HepG2 (cell line): ENCODE measurements at places on chromosomes 6 and 20. TPM values are rescaled to one million over a fixed set of nuclear protein-coding genes. Genes with fewer than 3 reads are reported as not detected.
A peak's percentile ranks its signal among the peaks of the same experiment; 100 is the strongest.

- no peak for DNase-seq
Observed at GRCh38 chr6:158377860-158378259, 65.6 kb downstream of the TULP4 start.

DNA sequence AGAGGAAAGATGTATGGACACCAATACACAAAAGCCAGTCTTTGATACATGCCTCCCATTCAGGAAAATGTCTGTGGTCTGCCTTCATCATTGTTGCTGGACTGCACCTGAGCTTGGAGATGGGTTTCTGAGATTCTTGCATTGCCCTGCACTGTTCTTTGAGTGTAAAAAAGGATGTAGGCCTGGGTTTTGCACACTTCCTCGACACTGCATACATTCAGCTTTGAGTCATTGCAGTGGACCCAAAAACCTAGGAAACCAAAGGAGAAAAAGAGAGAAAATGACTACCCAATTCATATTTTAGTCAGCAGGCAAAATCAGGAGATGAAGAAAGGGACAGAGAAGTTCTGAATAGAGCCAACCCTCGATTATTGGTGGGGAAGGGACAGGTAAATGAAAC is 9.0 kb downstream of the TOMM6 start:
- no peak for DNase-seq

- DNase-seq: no peak
Observed at GRCh38 chr6:162653808-162654207, 73.8 kb downstream of the PRKN start.

DNA sequence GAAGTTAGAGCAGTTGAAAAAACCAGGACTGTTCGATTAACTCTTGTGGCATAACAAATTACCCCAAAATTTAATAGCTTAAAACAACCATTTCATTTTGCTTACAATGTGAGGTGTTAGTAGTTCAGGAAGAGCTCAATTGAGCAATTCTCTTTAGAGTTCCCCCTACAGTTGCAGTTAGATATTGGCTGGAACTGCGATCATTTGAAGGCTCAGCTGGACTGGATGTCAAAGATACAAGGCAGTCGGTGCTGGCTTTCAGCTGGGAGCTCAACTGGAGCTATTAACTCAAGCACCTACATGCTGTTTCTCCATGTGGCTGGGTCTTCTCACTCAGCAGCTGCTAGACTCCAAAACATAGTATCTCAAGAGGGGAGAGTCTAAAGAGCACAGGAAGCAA is 96.0 kb upstream of the LOC128125822 start:
- DNase-seq: peak; percentile 60

DNA sequence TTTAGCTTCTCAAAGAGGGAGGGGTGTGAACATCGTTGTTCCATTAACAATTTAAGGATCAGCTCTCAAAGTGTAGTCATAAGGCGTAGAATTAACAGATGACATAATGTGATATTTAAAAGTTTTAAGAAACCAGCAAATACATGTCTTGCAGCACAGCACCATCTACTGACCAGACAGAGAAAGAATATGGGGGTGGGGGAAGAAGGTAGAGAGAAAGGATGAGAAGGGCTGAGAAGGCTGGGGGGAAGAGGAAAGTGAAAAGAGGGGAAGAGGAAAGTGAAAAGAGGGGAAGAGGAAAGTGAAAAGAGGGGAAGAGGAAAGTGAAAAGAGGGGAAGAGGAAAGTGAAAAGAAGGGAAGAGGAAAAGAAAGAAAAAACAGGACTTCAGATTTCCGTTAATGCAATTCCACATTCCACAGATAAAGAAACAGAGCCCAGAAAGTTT is 80.9 kb downstream of the HAO1 start:
- DNase-seq: peak; percentile 47

DNA sequence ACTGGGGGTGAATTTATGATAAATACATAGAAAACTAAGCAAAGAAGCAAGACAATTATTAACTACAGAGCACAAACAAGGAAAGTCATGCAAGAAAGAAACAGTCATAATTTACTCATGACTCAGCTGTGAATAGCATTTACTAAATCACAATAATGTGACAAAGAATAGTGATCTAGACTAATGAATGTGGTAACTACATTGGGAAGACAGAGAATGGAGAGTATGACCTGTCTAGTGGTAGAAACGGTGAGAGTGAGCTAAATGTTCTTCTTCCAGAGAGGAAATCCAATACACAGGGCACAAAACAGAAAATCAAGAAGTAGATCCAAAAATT is 153.5 kb upstream of the DST start:
- DNase-seq: no peak

GRCh38 chr20:34791289-34792020 is 34.0 kb downstream of the NCOA6 start:
- DNase-seq: no peak

- no peak for DNase-seq
Observed at GRCh38 chr6:134020543-134020942, 31.9 kb downstream of the SLC2A12 start.

DNA sequence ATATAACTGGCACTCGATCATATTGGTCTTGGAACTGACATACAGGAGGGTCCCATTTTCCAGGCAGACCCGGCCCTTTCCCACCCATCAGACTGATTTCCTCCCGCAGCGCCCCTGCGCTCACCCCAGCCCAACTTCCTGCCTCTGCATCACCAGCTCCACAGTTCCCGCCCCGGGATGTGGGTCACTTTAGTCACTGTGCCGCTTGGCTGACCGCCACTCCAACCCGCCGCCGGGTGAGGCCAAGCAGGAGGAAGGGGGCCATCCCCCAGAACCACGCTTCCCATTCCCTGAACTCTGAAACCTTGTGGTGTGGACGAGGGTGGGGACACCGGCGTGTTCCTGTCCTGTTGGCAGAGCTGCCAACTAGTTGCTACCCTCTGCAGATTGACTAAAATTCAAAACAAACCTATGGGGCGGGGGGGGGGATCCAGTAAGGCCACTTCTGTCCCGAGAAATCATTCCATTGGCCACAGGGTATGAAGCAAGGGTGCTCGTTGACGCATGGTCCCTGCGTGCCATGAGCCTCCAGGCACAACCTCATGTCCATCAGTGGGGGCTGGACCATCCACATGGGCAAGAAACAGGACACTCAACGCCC is 12.3 kb downstream of the TGM2 start:
- no peak for DNase-seq

GRCh38 chr20:45892828-45893500 is 1.8 kb downstream of the CTSA start:
- DNase-seq: no peak

- DNase-seq: no peak
Observed at GRCh38 chr6:44203955-44204354, 12.8 kb upstream of the MYMX start.

DNA sequence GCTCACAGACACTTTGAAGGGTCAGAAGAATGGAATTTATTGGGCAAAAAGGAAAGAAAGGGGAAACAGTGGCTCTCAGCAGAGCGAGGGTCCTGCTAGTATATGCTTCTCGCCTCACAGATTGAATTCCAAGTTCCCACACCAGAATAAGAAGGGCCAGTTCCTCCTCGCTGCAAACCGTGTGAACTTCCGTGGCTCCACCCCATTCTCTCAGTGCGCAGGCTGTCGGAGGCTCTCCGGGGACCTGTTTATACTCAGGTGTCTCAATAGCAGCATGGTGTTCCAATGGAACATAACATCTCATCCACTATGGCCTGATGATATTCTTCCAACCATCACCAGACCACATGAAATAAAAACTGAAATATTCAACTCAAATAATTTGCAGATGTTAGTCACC is 4.6 kb downstream of the SAMD3 start:
- no peak for DNase-seq

DNA sequence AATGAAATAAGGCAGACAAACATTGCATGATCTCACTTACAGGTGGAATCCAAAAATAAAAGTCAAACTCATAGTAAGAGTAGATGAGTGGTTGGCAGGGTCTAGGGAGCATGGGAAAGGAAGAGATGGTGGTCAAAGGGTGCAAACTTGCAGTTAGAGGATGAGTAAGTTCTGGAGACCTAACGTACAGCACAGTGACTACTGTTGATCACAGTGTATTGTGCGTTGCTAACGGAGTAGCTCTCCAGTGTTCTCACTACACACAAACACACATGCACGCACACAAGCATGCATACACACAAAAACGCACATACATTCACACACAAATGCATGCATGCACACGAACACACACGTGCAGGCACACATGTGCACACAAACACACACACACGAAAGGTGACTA is 54.9 kb downstream of the LY86 start:
- DNase-seq: no peak

DNA sequence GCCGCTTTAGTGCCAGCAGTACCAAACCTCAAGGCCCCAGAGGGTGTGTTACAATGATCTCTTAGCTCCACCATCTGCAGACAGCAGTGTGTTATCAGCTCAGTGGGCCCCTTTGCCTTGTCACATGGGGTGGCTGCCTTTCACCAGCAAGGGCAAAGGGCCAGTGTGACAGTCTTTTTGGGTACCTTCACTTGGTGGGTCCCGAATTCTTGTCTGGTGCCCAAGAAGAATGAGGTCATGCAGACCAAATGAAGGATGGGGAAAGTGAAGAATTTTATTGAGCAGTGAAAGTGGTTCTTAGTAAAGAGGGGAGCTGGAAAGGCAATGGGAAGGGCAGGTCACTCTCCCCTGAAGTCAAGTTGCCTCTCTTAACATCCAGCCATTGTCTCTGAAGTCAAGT is 2.9 kb upstream of the SMIM28 start:
- DNase-seq: no peak

DNA sequence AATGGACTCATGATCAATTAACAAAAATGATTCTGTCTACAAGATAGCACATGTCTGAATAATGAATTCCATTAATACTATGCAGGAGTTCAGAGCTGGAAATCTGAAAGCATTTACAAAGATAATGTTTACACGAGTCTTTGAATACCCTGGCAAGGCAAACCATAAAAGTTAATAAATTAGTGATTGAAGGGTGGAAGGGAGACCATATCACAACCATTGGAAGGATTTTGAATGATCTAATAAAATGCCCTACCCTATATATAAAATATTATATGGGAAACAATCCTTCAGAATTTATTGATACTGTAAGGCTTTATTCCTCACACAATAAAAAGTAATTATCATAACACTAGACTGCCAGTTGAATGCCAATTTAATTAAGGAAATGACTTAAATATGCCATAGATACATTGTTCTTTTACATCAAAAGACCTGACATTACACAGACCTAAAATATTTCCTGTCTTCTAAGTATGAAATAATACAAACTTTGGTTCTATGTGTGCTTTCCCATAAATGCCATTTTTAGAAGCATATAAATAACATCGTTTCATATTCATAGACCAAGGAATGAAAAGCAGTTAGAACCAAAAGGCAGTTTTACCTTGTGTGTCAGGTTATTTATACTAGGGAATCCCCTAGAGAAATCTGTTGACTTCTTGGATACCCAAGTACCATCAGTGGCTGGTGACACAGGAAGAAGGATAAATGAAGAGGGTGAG is 249.2 kb upstream of the MARCKS start:
- DNase-seq: no peak

GRCh38 chr6:166610069-166610468 is 17.0 kb downstream of the RPS6KA2 start:
- no peak for DNase-seq

DNA sequence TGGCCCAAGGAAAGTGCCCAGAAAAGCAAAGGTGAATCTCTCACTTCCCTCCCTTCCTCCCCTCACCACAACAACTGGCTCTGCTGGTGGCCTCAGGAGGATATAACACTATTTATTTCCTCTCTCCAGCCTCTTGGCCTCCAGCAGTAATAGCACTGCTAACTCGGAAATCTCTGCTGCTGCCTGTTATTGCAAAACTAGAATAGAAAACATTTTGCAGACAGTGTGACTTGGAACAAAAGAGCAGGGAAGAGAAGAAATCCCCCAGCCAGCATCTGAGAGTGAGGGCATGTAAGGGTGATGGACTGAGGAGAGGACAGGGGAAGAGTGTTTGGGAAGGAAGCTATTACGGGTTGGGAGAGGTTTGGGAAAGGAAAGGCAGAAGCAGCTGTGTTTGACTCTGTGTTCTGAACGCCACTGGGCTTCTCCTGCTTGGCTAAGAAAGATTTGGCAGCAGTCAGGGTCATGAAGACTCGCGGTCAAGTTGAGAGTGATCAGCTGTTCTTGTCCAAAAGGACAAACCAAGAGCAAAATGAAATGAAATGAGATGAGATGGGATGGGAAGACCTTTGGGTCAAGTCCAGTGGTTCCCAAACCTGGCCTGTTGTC is 81.0 kb upstream of the SNX9 start:
- DNase-seq: no peak

GRCh38 chr20:43385914-43386313 is 71.8 kb upstream of the SRSF6 start:
- DNase-seq: no peak

GRCh38 chr6:153086225-153086990 is 44.7 kb downstream of the RGS17 start:
- no peak for DNase-seq

DNA sequence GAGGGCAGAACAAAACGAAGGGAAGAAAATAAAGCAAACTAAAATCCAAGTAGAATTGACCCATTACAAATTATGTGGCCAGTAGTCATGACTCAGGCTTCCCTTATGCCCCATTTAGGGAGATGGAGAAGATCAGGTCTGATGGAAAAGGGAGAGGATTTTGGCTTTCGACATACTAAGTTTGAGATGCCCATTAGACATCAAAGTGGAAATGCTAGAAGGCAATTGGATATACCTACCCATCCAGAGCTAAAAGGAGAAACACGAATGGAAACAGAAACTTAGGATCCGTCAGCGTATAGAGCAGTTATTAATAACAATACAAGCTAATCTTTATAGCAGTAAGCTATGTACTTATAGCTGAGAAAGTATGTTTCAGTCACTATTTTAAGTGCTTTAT is 4.8 kb downstream of the TRPC4AP start:
- DNase-seq: no peak

DNA sequence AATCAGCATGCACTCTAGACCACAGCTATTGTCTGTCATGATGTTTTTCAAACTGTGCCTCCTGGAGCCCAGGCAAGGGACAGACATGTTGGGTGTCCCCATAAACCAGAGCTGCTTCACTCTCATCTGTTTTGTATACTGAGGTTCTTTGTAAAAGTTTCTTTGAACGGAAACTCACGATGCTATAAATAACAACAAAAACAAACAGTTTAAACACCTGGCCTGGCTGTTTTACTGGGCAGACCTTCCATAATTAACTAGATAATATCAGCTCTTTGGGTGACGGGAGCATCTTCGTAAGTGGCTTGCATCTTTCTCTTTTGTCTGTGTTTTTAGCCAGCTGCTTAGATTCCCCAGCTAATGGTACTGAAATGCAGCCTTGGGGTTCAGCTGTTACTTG is 190.3 kb downstream of the ZDHHC14 start:
- no peak for DNase-seq

Gene SOX18
- total RNA-seq: 1.3 and 1.9 TPM in 2 replicates

Gene FLRT3
- total RNA-seq: 0.28 and 0.44 TPM in 2 replicates

Gene SLC35D3
- total RNA-seq: not detected in 2 replicates

Gene PDRG1
- 16.6 and 22.1 TPM in 2 replicates for total RNA-seq

Gene LAMP5
- not detected in 2 replicates for total RNA-seq

Gene OLIG3
- not detected in 2 replicates for total RNA-seq

Gene SEL1L2
- not detected in 2 replicates for total RNA-seq

Gene SMLR1
- 97.8 and 104 TPM in 2 replicates for total RNA-seq

Gene TCF19
- 20.5 and 22.2 TPM in 2 replicates for total RNA-seq

Gene VSX1
- not detected in 2 replicates for total RNA-seq

Gene UBD
- total RNA-seq: 172 and 244 TPM in 2 replicates

Gene HUS1B
- 0.40 TPM in 1 of 2 replicates, not detected in the other for total RNA-seq

Gene VGLL2
- total RNA-seq: not detected in 2 replicates
